NCI-H2107 (cell line): ENCODE measurements at places on chromosomes 5 and 9.

DNA sequence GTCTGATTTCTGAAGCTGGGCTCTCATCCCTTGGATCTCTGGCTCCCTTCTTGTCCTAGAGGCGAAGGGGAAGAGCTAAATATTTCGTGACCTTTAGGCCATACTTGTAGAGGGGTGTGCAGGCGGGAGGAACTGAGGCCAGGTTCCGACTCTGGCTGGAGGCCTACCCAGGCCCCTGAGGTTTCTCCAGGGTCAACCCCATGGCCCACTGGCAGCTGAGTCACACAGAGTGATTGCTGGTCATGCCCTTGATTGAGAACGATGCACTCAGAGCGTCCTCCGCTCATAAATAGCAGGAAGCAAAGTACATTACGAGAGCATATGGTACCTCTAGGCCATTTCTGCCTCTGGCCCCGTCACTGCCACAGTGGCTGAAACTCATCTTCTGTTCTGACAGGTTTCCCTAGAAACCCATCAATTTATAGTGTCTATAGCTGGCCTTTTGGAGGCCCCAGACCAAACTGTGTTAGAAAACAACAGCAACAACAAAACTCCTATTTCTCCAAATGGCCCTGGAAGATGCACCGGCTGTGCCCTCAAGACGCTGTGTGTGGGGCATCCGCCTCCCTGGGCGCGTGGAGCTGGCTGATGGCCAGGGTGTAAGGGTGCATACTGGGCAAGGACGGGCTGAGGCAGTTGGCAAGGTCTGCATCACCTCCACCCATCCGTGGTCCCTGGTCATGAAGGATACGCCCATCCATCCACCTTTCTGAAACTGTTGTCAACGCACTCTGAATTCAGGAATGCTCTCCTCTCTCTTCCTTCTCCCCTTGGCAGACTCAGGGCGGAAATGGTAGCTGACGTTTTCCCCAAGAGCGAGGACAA is 32.9 kb upstream of the FCN1 start:
- no peak for DNase-seq

DNA sequence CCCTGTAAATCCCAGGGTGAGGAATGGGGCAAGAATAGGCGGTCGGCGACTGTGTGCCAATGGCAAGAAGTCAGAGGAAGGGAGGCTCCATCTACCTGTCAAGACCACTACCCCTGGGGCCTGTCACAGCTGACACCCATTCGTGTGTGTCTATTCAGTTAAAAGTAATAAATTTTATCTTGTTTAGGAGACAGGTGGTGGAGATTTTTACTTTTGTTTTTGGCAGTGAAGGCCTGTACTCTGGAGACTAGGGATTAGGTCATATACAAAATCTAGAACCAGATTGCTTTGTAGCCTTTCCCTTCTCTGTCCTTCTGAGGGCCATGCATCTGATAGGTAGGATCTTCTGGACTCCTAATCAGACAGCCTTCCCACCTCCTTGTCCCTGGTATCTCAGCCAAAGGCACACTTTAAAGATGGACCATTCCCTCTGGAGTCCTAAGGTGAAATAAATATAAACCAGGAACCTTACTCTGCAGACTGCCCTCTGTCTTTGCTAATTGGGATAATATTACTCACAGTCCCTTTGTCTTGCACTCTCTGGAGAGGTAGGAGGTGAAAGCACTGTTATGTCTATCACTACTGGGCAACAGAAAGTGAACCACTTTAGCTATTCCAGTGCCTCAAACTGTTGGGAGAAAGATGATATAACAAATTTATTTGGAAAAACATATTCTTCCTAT is 213.2 kb upstream of the ACTBL2 start:
- DNase-seq = no peak

- no peak for DNase-seq
These were observed 257.8 kb downstream of the PLK2 start for GRCh38 chr5:58201922-58202648.

DNA sequence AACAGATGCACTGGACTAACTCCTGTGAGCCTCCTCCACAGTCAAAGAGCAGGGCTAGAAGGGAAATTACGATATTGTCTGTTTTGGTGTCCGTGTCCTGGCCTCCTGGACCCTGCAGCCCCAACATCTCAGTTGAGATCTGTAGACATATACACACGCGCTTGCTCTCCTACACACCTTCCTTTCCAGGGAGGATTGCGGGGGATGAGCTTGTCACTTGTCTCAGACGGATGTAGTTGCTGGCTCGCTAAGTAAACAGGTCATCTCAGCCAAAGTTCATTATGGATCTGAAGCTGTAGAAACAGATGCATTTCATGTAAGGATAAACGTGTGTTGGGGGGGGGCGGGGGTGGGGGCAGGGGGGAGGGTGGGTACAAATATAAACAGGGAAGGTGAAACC is 549.3 kb downstream of the CCDC171 start:
- DNase-seq = no peak

DNA sequence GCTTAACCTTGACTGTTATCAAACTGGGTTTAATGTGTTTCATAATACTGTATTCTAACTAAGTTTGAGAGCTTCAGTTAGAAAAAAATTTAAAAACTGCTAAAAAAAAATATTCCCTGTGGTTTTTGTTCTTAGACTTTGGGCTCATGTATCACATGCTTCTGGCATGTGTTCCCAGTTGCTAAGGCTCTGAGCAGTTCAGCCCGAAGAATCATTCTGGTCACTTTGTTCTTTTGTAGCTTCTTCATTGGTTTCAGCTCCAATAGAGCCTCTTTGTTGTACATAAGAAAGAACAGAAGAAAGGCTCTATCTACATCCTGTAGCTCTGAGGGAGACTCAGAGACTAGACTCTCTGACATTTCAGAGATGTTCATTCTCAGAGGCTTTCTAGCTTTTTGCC is 25.6 kb downstream of the KCNN2 start:
- DNase-seq = no peak

DNA sequence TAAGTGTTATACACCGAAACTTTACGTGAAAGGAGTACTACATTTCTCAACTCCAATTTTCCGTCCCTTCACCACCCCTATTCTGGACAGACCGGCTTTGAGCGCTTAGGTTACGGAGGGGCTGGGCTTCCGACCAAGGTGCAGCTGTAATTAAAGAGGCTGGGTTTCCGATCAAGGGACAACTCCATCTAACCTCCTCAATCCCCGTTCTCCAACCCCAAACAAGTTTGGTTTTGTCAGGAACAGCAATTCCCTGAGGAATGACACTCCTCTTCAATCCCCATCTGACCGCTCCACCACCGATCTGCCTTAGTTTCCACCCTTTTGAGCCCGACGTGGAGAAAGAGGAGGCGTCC is 577 bp downstream of the TUT7 start:
- peak; percentile 36 for DNase-seq

DNA sequence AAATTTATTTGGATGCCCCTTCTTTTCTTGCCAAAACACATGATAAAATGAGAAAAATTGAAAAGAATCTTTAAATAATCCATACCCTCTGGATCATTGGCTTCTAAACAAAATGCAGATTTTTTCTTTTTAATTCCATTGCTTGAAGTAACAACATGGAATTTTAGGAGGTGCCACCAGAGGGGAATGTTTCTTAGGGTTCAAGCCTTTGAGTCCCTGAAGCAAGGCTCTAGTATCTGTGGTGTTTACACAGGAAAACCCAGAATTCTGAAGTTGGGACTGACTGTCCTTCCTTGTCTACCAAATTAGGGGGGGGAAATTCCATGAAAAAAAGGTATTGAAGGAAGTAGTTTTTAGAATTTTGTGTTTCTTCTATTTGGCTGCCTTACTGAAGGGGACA is 69.4 kb downstream of the LMNB1 start:
- no peak for DNase-seq

GRCh38 chr5:172486451-172486850 is 32.1 kb upstream of the SH3PXD2B start:
- DNase-seq = no peak

- no peak for DNase-seq
These were observed 70.0 kb upstream of the NR3C1 start for GRCh38 chr5:143473481-143473880.
